ENCODE measurements at places on chromosomes 2 and 18. TPM values are rescaled to one million over a fixed set of nuclear protein-coding genes. Genes with fewer than 3 reads are reported as not detected.

TRPM8 gene
- total RNA-seq, result not detected

HNRNPLL gene
- total RNA-seq, result 8.8 TPM

REG3G gene
- not detected for total RNA-seq

SOCS6 gene
- total RNA-seq, result 1.6 TPM

RGPD5 gene
- 75.9 TPM for total RNA-seq

TCF7L1 gene
- 0.07 TPM for total RNA-seq

CHRNG gene
- total RNA-seq, result not detected

PAX8 gene
- 0.39 TPM for total RNA-seq

NLRC4 gene
- 0.98 TPM for total RNA-seq

LAMA1 gene
- total RNA-seq, result not detected

COLEC12 gene
- total RNA-seq, result 0.05 TPM

WDCP gene
- 20.6 TPM for total RNA-seq

AQP12B gene
- total RNA-seq, result not detected

NT5DC4 gene
- 2.1 TPM for total RNA-seq

C2orf15 gene
- total RNA-seq, result 1.2 TPM

VIL1 gene
- 0.07 TPM for total RNA-seq

COBLL1 gene
- total RNA-seq, result 222 TPM

DNA sequence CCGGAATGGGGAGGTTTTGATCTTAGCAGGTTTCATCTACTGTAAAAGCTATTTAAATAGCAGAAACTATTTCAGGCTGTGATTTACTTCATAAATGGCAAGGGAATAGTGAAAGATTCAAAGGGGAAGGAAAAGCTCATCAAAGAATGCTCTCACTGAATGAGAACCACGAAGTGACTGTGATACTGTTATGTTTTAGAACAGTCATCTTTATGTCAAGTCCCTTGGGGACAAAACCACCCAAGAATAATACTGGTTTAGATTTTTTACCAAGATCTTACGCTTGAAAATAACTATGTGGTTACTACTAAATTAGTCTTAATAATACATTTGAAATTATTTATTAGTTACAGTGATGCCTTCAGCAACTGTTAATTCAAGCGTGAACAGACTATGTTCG is 28.1 kb downstream of the FARSB start:
- no peak for DNase-seq

DNA sequence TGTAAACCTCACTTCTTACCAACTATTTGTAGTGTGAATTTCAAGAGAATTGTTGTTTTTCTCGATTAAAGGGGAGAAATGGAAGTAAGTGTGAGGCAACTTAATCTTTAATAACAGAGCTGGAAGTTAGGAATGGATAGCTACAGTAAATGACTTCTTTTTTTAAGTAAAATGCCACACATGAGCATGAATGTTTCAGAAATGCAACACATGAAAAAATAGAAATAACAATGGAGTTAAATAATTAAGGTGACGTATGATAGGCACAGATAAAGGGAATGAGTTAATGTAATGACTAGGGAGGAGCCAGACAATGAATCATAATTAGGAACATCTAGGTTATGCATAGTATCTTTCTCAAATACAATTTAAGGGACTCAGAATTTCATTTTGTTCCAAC is 3.4 kb downstream of the REL start:
- no peak for DNase-seq

- DNase-seq, result no peak
These were observed 48.5 kb downstream of the ANTXR1 start for GRCh38 chr2:69061525-69061924.

DNA sequence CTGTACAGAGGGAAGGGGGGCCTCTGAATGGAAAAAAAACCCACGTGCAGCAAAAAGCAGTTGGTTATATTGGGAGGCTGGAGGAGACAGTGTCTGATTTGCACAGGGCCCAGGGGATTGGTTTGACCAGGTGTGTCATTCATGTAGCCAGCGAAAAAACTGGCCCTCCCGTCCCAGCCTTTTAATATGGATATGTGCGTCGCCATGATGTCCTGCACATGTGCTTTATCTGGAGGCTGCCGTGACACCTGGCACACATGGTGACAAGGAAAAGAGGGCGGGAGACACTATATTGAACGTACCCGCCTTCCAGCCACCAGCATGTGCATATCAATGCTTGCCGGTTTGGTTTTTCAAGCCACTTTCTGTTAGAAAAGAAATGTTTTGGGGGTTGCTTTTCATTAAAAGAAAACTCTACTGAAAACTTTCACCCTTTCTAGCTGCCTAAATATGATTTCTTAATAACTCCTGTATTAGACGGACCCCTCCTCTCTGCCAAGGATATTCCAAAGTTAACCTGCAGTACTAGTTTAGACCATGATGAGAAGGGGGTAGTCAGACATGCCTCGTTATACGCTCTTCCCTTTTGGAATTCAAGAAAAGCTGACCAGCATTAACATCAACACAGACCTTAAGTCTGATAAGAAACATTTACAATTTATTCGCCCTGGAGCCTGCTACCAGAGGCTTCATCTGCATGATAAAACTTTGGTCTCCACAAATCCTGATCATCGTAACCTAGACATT is 16.2 kb downstream of the SLC25A52 start:
- no peak for DNase-seq

GRCh38 chr2:43218155-43218701 is 8.2 kb downstream of the ZFP36L2 start:
- no peak for DNase-seq

GRCh38 chr2:30216157-30216556 is 15.2 kb upstream of the LBH start:
- DNase-seq, result no peak

DNA sequence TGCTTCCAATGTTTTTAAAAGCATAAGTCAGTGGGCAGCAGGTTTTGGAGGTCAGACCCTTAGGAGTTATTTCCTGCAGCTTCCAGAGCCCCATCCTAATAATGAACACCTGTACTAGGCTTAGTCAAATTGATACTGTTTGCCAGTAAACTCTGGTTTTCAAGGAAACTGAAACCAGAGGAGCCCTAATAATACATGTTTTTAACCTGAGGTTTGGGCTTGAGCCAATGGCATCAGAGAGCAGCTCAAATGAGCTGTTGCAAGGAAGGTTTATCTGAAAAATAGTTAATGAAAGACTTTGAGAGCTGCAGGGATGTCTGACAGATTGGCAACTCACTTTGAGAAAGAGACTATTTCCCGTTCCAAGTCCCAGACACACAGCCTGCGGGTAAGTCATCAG is 54.6 kb downstream of the DCC start:
- DNase-seq, result no peak

GRCh38 chr2:216601632-216602409 is 31.4 kb upstream of the IGFBP2 start:
- DNase-seq, result no peak

GRCh38 chr2:60411295-60411694 is 142.2 kb downstream of the BCL11A start:
- no peak for DNase-seq

GRCh38 chr2:103002954-103003353 is 241.1 kb downstream of the TMEM182 start:
- no peak for DNase-seq

GRCh38 chr2:241573741-241574140 is 15.2 kb downstream of the BOK start:
- no peak for DNase-seq

DNA sequence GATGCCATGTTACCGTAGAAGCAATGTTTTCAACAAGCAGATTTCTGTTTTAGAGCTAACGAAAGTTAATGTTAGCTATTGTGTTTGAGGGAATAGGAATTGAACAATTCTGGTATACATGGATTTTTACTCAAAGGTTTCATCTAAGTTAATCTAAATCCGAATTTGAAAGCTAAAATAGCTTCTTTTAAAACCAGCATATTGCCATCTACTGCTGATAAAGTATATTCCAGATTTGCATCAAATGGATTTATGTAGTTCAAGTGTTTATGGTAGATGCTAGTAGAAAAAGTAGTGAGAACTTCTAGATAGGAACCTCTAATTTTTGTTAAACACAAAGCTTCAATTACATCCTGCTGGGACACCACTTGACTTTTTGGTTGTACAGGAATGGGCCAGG is 1569.5 kb upstream of the NXPH2 start:
- DNase-seq, result no peak

GRCh38 chr2:161703863-161704262 is 79.6 kb downstream of the SLC4A10 start:
- no peak for DNase-seq

DNA sequence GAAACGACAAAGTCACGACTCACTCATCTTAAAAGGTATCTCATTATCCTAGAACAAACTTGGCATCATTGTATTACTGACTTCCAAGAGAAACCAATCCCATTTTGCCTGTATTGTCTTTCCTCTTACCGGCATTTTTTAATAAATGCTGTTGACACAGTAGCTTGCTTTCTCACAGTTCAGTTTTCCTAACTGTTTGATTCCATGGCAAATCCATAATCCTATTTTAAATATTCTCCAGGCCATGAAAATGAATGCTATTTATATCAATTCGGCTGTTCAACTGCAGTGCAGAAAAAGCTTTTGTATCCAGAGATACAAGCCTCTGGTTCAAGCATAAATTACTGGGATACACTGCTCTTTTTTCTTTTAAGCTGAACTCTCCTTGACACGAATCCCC is 1241.9 kb downstream of the DPP10 start:
- DNase-seq, result no peak

- DNase-seq, result peak; percentile 53
These were observed 9.7 kb downstream of the ITGA4 start for GRCh38 chr2:181466661-181467576.

DNA sequence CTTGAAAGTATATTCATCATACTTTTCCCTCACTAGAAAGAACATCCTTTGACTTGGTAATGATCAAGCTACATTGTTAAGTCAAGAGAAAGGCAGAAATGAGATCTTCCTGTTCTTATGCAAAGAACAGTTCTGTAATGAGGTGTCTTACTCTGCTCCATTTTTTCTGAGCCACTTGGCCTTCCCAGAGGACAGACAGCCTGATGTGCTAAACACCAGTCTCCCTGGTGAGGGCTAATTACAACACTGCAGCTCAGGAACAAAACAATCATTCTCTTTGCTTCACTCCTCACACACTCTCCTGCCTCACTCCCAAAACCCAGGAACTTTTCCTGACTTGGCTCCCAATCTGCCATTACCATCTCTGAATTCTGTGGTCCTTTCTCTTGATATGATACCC is 25.6 kb downstream of the TACR1 start:
- DNase-seq, result no peak

GRCh38 chr18:9766740-9767139 is 58.6 kb downstream of the RAB31 start:
- no peak for DNase-seq

DNA sequence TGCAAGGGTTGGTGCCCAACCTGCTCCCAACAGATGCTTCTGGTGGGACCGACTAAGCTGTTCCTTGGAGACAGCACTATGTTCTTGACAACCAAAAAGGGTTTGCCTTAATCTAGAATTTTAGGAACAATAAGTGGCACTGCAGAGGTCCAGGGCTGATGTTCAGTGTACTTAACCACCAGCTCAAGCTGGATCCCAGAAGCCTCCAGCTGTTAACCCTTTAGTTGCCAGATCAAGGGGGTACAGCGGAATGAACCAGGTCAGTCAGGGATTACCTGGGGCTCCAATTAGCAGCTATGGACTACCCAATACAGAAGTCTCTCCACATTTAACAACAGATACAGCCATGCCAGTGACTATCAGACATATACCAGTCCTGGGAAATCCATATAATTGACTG is 3.5 kb downstream of the GPR75 start:
- no peak for DNase-seq

DNA sequence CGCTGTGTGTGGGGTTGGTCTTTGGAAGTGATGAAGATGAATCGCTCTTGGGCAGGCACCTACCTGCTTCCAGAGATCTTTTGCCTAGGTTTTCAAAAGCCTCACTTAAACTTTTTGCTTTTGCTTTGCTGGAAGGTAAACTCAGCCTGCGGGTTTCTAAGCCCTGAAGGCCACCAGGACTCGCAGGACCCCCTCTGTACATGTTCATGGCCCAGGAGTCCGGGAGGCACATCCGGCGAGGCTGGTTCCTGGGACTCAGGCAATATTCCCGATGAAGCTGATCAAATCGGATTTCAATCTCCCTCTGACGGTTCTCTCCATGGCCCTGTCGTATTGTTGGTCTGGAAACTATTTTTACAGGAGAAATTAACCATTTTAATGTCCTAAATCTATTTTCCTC is 13.2 kb downstream of the HJURP start:
- DNase-seq, result no peak

- peak; percentile 29 for DNase-seq
These were observed 816 bp downstream of the GALNT14 start for GRCh38 chr2:31137211-31138036.

DNA sequence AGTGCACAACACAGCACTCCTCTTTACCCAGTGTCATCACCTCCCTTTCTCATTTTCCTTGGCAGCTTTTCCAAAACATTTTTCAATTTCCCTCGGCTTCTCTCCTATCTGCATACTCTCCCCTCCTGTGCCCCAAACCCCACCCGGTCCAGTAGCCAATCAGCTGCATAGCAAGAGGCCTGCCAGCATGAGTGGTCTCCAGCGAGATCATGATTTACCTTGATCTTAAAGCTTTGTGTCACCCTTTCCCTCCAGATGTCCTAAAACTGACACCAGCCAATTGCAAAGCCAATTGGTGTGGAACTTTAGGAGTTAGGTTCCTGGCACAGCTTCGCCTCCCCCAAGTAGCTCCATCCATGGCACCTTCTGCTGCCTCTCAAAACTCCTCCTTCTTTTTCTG is 45.2 kb upstream of the SH3RF3 start:
- DNase-seq, result no peak

DNA sequence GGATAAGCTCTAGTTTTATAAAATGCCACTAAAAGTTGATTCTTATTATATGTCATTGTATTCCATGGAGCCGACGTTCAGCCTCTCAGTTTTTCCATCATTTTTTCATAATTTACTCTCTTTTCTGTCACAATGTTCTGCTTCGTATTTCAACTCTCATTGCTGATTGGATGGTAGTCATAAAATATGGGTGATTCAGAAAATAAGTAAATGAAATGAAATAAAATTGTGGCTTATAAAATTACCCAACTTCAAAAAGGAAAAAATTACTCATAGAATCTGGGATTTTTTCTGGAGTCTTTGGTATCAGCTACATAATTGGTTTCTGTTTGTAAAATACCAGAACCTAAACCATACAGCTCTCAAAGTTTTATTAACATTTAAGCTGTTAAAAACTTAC is 139.7 kb upstream of the ITGA4 start:
- DNase-seq, result no peak

DNA sequence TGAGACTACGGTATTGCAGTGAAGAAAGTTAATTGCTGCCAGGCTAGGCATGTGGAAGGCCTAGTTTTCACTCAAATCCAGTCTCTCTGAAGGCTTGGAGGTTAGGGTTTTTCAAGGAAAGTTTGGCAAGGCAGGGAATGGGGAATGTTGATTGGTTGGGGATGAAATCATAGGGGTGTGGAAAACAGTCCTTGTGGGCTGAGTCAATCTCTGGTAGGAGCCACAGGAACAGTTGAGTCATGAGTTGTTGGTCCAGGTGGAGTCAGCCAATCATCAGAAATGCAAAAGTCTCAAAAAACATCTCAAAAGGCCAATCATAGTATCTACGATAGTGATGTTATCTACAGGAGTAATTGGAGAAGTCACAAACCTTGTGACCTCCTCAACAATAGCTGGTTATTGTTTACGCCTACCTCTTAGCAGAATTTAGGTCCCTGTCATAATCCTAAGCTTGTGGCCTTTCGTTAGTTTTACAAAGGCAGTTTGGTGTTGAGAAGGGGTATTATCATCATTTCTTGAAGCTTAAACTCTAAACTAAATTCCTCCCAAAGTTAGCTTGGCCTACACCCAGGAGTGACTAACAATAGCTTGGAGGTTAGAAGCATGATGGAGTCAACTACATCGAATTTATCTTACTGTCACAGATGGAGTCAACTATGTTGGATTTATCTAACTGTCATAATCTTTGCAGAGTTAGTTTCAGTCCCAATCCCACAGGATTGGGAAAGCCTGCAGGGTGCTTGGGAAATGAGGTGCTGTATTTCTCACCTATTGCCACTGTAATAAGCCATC is 33.7 kb upstream of the APCDD1 start:
- no peak for DNase-seq

Data from activated B cell treated with CpG ODN at 0.5 μM for 24 hours (primary cell).